ENCODE measurements at places on chromosomes 16 and 17. TPM values are rescaled to one million over a fixed set of nuclear protein-coding genes. Genes with fewer than 3 reads are reported as not detected.

- no peak for ATAC-seq
Measured at GRCh38 chr17:2338315-2338657, 985 bp downstream of the SGSM2 start.

Gene GPR179
- total RNA-seq, result not detected

GRCh38 chr17:40605306-40605705 lies 40.0 kb upstream of the CCR7 start:
- ATAC-seq, result peak; percentile 52

- no peak for ATAC-seq
Measured at GRCh38 chr17:10661437-10661836, 4.3 kb upstream of the MYH3 start.

Gene PTGES3L
- total RNA-seq, result 0.28 TPM

Gene SPAG5
- 24.3 TPM for total RNA-seq

Gene CIITA
- 4.5 TPM for total RNA-seq

Gene HOXB2
- 14.1 TPM for total RNA-seq

- ATAC-seq, result no peak
Measured at GRCh38 chr16:11629071-11630030, 38.9 kb upstream of the SNN start.

GRCh38 chr17:38608648-38609047 lies 2.9 kb upstream of the SRCIN1 start:
- ATAC-seq, result no peak

Gene EFCAB5
- total RNA-seq, result not detected

Gene FOXC2
- 0.28 TPM for total RNA-seq

Gene PSMD12
- 40.3 TPM for total RNA-seq

Gene NXPH3
- total RNA-seq, result 0.16 TPM

- ATAC-seq, result no peak
Measured at GRCh38 chr17:41013181-41013580, 4.3 kb upstream of the KRTAP3-1 start.

- ATAC-seq, result no peak
Measured at GRCh38 chr17:81179861-81180260, 13.8 kb upstream of the AATK start.

Gene ZNF598
- 41.0 TPM for total RNA-seq

Gene CTRB2
- not detected for total RNA-seq

Gene ANTKMT
- 24.1 TPM for total RNA-seq

GRCh38 chr16:1003391-1004347 lies 22.1 kb downstream of the SOX8 start:
- no peak for ATAC-seq

Gene DOC2B
- 32.5 TPM for total RNA-seq

GRCh38 chr17:33968350-33969044 lies 286.6 kb upstream of the CCL2 start:
- peak; percentile 24 for ATAC-seq

DNA sequence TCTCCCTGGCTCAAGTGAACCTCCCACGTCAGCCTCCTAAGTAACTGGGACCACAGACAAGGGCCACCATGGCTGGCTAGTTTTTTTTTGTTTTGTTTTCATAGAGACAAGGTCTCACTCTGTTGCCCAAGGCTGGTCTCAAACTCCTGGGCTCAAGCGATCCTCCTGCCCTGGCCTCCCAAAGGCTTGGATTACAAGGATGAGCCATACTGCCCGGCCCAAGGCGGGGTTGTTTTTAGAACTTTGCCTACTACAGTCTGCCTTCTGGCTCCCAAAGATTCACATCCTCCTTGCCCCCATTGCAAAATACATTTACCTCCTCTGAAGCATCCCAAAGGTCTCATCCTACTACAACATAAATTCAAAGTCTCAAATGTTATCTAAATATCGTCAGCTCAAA lies 49.5 kb upstream of the PHOSPHO1 start:
- no peak for ATAC-seq

DNA sequence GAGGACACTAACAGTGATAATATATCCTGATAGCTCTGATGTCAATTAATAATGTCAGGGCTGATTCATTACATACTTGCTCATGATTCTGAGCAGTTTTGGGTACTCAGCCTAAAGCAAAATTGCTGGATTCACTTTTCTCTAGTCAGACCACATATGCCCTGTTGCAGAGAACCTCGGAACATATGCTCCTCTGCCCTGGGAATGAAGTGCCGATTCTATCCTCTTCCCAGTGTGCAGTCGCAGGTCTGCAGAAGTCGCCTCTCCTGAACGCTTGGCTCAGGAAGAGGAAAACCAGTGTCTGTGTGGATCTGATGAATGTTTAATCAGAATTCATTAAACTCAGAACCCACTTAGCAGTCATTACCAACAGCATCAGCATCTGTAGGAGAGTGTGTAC lies 34.5 kb downstream of the ABCC12 start:
- ATAC-seq, result no peak

Gene ATP1B2
- total RNA-seq, result 0.36 TPM

- ATAC-seq, result no peak
Measured at GRCh38 chr16:11793840-11794239, 3.2 kb downstream of the ZC3H7A start.

Gene SPHK1
- 13.1 TPM for total RNA-seq

GRCh38 chr16:75087375-75087979 lies 29.1 kb downstream of the LDHD start:
- ATAC-seq, result peak; percentile 67

GRCh38 chr16:51815523-51815922 lies 664.5 kb upstream of the SALL1 start:
- no peak for ATAC-seq

DNA sequence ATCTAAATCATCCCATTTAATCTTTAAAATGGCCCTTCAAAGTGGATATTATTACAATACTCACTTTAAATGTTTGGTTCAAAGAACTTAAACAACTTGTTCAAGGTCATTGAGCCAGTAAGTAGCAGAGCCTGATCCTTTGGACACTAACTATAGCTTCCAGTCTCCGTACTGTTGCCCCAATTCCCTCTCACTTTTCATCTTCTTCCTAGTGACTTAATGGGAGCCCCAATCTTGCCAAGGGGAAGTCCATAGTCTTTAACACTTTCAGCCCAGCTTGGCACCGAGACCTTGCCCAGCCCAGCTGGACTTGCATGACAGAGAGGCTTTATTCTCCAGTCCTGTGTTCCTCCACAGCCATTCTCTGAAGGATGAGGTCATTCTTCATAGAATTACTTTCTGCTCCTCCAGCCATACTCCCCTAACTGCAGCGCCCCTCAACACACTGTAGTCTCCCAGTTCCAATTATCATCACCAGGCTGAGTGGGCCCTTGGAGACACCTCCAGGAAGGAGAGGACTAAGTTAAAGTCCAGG lies 49.2 kb upstream of the NLK start:
- ATAC-seq, result no peak

DNA sequence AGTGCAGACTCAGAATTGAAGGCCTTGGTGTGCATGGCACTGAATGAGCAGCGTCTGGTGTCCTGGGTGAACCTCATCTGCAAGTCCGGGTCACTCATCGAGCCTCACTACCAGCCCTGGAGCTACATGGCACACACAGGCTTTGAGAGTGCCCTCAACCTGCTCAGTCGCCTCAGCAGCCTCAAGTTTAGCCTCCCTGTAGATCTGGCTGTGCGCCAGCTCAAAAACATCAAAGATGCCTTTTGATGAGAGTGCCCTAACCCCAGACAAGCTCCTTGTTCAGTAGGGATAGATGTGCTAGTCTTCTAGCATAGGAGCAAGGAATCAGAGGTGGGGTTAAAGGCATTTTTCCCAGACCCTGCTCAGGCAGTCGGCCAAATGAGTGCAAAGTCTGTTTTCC lies 6.7 kb upstream of the RPL27 start:
- no peak for ATAC-seq

- no peak for ATAC-seq
Measured at GRCh38 chr16:2586901-2587480, 49.2 kb downstream of the PDPK1 start.

GRCh38 chr17:38797158-38797490 lies 2.2 kb downstream of the PIP4K2B start:
- no peak for ATAC-seq

GRCh38 chr16:83704656-83705055 lies 103.1 kb upstream of the HSBP1 start:
- no peak for ATAC-seq

DNA sequence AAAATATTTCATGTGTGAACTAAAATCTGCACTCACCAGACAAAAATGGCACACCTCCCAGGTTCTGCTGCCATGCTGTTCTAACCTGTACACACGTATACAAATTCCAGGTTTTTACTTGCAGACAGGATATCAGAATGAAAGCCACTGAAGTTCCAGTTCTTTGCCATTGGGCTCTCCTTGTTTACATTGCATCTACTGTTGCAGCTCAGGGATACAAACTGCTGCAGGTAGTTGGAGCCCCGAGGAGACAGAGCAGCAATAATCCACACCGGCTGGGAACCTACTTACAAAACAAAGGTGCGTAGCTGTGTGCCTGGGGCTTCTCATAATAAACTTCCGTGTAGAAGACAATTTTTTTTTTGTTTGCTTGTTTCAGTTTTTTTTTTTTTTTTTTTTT lies 59.6 kb downstream of the HAPSTR1 start:
- ATAC-seq, result no peak

- no peak for ATAC-seq
Measured at GRCh38 chr16:49528866-49529288, 155.3 kb downstream of the C16orf78 start.

DNA sequence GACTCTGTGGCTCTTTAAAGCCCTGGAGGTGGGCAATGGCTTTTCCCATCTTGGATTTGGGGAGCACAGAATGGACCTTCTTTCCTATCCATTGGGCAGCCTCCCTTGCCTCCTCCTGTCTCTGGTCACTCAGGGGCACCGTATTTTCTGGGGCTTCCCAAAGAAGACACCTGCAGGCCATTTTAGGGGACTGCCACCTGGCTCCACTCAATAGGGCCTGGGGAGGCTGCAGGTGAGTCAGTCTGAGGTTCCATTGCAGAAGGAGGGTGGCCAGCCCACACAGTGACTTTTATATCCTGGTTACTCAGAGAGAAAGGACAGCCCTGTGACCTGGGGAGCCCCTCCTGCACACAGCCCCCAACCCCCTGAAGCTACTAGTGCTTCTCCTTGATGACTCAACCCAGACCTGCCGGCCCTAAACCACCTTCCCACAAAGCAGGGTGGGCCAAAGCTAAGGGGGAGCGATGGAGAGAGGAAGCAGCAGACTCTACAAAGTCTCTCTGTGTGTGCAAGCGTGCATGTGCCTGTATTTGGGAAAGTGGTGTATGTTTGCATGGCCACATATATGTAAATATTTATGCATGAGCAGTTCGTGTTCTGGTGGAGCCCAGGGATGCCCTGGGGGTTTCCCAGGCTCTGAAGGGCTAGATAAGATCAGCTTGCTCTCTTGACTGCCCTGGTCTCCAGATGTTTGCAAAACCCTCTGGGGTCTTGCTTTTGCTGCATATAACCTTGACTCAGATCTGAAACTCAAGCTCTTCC lies 5.0 kb downstream of the CX3CL1 start:
- ATAC-seq, result peak; percentile 9

Gene SLC16A13
- 11.8 TPM for total RNA-seq

Gene DYNLL2
- 18.6 TPM for total RNA-seq

DNA sequence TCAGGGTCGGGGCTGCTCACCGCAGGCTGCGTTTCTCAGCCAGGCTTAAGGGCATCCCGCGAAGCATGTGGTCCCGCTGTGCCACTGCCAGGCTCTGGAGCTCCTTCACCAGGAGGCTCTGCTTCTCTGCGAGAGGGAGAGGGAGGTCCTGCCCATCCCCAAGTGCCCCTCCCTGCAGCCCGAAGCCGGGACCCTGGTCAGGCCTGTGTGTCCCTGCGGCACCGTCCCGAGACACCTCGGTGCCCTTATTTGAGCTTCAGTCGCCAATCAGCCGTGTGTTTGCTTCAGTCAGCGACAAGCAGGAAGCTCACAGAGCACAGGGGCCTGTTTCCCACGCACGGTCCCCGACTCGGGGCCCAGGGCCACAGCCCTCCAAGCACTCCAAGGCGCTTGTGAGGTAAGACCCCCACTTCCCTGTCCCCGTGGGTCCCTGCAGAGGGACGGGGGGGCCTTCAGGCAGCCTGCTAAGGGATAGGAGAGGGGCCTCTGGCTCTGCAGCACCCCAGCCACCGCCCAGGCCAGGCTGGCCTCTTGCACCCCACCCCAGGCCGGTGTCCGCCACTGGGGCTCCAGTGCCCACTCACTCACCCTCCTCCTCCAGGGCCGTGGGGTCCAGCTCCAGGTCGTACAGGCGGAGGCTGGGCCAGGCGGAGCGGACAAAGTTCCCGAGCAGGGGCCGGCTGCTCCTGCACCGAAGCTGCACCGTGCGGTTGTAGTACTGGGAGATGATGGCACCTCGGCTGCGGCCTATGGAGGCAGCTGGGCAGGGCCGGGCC lies 3.2 kb downstream of the TMC6 start:
- ATAC-seq, result no peak

Gene KRT15
- total RNA-seq, result 2,810 TPM

Measured in esophagus mucosa (tissue), 1 donor.